ENCODE measurements at places on chromosomes 5 and 9. TPM values are rescaled to one million over a fixed set of nuclear protein-coding genes. Genes with fewer than 3 reads are reported as not detected.
A peak's percentile ranks its signal among the peaks of the same experiment; 100 is the strongest.

LCN12 gene
- polyA plus RNA-seq: not detected

PCDHB9 gene
- polyA plus RNA-seq: 0.01 TPM

RABGAP1 gene
- polyA plus RNA-seq: 32.9 TPM

DPM2 gene
- polyA plus RNA-seq: 34.7 TPM

CNTNAP3 gene
- 6.7 TPM for polyA plus RNA-seq

AK8 gene
- 0.24 TPM for polyA plus RNA-seq

NRARP gene
- 0.43 TPM for polyA plus RNA-seq

BAAT gene
- polyA plus RNA-seq: 0.08 TPM

CDC20B gene
- 0.03 TPM for polyA plus RNA-seq

BTNL8 gene
- not detected for polyA plus RNA-seq

ANKRD34B gene
- polyA plus RNA-seq: not detected

PCDHAC2 gene
- polyA plus RNA-seq: 1.2 TPM

FOXD4L3 gene
- polyA plus RNA-seq: not detected

WNK2 gene
- not detected for polyA plus RNA-seq

GOLPH3 gene
- polyA plus RNA-seq: 28.6 TPM

DNA sequence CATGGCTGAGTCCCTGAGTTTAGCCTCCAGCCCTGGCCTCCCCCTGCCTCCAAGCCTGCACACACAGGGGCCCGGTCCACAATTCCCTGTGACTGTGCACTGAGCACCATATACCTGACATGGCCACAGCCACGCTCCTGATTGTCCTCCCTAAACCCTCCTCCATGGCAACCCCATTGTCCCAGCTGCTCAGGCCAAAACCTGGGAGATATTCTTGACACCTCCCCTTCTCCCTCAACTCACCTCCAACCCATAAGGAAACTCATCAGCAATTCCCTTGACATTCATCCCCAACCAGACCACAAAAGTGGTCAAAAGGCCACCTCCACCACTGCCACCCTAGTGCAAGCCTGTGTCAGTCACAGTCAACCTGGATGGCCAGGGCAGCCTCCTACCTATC is 107.5 kb upstream of the MVB12B start:
- DNase-seq: no peak

DNA sequence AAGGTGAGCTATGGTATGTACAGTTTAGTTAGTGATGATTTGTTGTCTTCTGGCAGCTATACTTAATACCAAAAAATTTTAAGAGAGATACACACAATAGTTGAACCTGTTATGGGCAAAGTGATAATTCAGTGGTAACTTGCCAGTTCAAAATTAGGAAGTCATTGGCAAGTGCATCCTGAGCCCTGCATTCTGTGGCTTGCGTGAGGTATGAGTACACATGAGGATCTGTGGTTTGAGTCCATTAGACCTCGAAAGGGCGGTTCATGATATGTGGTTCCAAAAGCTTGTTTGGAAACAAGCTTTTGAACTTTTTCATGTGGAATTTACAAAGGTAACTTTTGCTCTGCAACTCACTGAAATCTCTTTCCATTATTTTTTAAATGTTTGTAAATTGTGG is 47.0 kb downstream of the GPR21 start:
- no peak for DNase-seq

DNA sequence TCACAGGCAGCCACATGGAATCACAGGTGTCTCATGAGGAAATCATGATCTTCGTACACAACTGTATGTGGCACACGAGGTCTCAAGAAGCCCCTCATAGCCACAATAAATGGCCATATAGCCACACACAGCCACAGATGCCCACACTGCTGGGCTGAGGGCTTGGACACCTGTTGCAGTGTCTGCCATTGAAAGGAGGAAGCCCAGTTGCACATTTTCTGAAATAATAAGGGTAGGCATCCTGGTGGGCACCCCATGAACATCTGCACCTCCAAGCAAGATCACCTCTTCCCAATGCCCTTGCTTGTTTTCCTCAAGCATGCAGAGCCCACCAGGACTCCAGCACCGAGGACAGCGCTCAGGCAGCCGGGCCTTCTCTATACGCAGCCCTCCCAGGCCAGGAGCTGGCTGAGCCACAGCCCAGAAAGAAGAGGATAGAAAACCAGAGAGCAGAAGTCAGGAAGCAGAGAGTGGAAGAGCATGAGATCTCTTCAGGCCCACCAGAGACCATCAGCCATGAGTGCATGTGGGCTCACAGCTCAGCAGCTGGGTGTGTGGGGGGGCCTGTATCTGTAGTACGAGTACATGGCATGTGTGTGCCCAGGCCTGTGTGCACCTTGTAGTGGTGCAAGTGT is 1.0 kb upstream of the ACSL6 start:
- no peak for DNase-seq

DNA sequence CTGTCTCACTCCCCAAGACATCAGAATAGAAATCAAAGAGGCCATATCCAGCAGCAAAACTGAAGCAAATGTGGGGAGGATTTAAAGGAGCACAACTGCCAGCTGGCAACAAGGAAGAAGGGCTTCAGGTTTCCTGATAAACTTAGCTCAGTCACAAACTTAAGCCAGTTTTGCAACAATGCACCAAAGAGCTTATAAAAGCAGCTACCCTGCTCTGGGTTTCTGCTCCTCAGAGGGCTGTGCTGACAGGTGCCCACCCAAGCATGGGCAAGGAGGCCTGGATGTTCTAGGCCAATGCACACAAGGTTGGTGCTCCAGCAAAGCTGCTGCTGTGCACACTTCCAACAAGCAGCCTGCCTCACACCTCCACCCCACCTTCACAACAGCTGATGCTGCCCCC is 132.9 kb downstream of the SIL1 start:
- DNase-seq: no peak

DNA sequence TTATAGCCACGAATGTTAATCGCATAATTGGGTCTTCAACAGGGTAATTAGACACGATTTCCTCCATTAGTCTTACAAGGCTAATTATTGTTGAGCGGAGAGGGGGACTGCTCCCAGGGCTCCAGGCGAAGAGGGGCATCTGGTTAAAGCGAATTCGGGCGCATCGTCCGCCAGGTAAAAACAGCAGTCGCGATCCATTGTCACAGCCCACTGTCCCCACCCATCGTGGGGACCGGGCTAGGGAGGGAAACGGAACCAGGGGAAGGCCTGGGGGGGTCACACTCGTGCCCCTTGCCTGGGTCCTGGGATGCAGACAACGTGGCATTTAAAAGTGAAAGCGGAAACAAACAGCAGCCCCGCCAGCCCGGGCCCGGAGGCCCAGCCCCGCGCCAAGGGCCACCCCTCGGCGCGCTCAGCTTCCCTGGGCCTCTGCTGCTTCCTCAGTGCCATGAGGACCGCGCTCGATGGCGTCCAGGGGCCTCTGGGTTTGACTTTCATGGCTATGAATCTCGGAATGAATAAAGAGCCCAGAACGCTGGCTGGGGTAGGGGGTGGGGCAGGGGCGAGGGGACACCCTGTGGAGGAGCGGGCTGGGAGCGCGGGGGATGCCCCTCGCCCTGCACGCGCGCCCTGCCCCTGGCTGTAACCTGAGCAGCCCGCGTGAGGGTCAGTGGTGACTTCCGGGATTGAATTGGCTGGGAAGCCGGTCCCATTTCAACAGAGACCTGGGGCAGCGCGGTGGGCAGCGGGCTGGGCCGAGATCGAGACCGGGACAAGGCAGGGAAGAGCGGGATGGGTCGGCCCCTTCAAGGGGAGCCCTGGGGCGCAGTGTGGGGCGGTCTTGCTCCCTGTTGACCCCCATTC is 99.9 kb downstream of the GTF3C4 start:
- no peak for DNase-seq

GRCh38 chr9:98869866-98870265 is 62.4 kb downstream of the GALNT12 start:
- DNase-seq: no peak

DNA sequence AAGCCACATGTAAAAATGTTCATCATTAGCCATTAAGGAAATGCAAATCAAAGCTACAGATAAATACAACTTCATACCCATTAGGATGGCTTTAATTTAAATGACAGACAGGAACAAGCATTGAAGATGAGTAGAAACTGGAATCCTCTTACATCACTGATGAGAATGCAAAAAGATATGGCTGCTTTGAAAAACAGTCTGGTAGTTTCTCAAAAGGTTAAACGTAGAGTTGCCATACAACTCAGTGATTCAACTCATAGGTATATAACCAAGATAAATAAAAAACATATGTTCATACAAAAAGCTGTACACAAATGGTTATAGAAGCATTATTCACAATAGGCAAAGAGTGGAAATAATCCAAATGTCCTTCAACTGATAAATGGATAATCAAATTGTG is 228.8 kb upstream of the ZNF462 start:
- no peak for DNase-seq

GRCh38 chr5:57216714-57217113 is 42.9 kb downstream of the GPBP1 start:
- peak; percentile 13 for DNase-seq

DNA sequence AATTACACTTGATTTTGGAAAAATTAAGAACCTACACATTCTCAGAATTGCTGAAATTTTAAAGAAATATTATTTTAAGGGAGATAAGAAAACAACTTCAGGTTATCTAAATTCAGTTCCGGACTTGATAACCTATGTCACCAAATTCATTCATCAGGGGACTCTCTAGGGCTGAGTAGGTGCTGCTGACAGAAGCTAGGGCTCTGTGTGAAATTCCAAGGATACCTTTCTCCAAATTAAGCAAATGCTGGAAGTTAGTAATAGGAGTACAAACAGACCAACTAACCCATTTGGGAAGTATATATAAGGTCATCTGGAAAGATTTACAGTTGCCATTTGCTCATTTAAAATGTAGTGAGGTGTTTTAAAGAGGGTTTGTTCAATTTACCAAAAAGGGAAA is 84.3 kb downstream of the SMIM23 start:
- DNase-seq: no peak

DNA sequence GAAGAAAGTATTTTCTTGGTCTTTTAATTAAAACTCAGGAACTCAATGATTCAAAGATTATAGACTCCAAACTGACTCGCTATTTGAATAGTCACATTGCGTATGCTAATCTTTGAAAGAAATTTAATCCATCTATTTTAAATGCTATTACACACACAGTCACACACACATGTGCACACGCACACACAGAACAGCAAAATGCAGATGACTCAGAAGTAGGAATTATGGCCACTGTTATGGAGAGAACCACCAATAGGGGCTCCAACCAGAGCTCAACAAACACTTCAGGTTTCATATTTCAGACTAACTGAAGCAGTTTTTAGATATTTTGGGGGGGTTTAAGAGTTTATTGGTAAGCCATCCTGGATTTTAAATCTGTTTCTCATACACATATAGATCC is 1917.9 kb downstream of the EFNA5 start:
- DNase-seq: no peak

- no peak for DNase-seq
Observed at GRCh38 chr5:34804913-34805312, 34.1 kb upstream of the TTC23L start.

GRCh38 chr5:119313658-119314605 is 41.9 kb upstream of the TNFAIP8 start:
- no peak for DNase-seq

DNA sequence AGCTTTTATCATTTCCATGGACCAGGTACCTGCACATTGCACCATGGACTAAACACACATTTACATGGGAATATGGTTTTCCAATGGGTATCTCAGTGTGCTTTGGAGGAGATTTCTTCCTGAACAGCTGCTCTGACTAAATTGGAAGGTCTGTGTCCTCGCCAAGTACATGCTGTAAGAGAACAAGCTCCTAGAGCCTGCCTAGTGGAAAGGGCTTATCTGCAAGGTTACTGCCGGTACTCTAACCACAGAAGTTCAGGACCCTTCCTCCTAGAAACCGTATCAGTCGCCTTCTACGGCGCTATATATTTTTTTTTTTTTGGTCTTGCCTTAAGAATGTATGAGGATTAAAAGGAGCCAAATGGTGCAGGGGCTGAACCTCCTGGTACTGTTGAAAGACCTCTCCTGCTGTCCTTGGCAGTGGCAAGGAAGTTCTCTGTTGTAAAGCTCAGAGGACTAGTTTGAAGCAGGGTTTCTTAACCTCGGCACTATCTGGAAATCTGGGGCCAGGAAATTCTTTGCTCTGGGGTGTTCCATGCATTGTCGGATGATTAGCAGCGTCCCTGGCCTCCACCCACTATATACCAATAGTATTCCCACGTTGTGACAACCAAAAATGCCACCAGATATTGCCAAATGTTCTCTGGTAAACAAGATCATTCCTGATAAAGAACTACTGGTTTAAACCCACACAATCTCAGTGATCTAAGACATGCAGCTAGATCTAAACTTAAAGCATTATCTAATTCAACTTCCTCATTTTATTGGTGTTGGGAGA is 107.4 kb downstream of the FBXO38 start:
- DNase-seq: no peak

GRCh38 chr9:90975781-90976538 is 174.3 kb downstream of the SYK start:
- DNase-seq: no peak

GRCh38 chr9:96140296-96141127 is 161.5 kb downstream of the HSD17B3 start:
- no peak for DNase-seq

GRCh38 chr9:13432904-13433303 is 153.4 kb upstream of the MPDZ start:
- no peak for DNase-seq

DNA sequence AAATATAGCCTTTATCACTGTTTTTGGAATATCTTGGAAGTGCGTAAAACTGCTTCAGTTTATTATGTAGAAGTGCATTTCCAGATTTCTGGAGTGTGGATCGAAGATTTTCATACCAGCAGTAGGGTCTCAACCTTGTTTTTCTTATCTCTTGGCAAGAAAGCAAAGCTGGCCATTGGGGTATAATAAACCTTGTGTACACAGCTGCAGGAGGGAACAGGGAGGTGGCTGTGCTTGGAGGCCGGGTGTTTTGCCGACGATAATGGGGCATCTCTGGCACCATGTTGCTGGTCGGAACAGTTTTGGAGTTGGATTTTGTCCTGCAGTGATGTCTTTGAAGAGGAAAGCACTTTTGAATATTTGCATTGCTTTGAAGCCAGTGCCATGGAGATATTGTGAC is 308.8 kb upstream of the DMRT1 start:
- no peak for DNase-seq

- DNase-seq: no peak
Observed at GRCh38 chr9:93354451-93354850, 97.0 kb upstream of the FAM120A start.

GRCh38 chr5:74665816-74666215 is 19.2 kb upstream of the HEXB start:
- no peak for DNase-seq

DNA sequence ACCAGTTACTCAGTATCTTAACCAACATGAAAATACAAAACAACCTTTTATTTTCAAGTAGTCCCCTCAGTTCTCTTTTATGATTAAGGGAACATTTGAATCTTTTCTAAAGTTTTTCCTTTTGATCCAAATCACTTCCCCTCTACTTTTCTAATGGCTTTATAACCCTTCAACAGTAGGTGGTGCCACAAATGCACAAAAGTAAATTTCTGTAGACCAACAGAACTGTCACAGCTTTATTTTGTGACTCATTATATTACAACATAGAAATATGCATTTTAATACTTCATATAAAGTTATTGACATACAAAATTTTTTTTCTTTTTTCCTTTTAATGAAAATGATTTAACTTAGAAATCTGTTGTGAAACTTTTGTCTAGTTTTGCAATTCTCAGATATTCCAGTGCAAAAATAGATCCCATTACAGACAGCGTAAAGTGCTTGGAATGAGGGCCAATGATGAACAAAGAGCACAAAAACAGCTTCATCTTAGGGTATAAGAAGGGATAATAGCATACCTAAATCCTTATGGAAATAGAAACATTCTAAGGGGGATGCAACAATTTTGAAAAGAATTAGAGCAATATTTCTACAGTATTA is 17.0 kb downstream of the NIPSNAP3B start:
- DNase-seq: no peak

- no peak for DNase-seq
Observed at GRCh38 chr5:8491254-8491653, 622.3 kb downstream of the MTRR start.

- DNase-seq: no peak
Observed at GRCh38 chr5:133470841-133471240, 141.5 kb downstream of the FSTL4 start.

Measured in keratinocyte (primary cell).